Posterior cingulate gyrus (tissue), 11 donors: ENCODE measurements at places on chromosomes 3 and 15.

DNA sequence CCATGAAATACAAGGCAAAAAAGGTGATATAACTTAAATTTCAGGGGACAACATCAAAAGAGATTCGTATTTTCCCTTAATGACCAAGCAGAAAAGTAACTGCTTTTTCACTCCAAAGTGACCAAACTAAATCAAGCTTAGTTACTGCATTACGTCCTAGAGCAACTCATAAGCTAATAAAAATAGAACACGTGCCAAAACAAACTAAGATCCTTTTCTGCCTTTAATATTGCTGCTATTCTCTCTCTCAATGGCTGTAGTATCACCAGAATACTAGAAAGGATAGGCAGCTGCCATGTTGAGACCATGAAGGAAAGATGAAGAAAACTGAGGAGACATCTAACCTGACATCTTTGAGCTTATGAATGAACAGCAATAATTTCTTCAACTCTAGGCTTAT lies 43.3 kb downstream of the UBXN7 start:
- DNase-seq, result no peak

- DNase-seq, result no peak
Observed at GRCh38 chr3:33187368-33187634, 31.3 kb downstream of the SUSD5 start.

DNA sequence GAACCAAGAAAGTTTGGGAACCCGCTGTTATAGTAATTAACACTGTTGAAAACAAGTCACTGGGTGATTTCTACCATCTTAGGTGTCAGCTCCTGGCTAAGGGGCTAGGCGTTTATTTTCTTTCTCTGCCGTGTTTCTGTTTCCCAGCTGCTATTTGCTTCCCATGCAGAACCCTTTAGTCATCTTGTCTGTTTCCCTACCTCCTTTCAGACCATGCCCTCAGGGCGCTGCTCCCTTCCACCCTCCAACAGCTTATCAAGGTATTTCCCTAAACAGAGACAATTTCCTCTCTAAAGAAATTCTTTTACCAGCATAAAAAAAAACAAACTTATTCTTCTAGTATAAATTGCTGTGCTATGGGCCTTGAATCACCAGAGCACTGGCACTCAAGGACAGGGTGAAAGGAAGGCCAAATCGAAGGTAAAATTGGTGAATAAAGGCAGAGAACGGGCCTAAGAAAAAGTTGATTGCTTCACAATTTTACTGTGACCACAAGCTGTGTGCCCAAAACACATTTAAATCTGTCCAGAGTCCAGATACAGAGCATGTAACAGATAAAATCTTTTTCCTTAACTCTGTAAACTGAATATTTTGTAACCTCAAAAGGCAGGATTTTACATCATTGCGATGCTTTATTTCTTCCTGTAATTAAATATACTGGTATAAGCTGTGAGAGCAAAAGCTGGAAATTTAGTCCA lies 319.2 kb downstream of the ZNF621 start:
- DNase-seq, result no peak

GRCh38 chr3:132874701-132875100 lies 152.5 kb upstream of the NPHP3 start:
- DNase-seq, result no peak

- DNase-seq, result no peak
Observed at GRCh38 chr3:161412123-161412522, 40.8 kb upstream of the SPTSSB start.

- no peak for DNase-seq
Observed at GRCh38 chr3:178275311-178275710, 260.9 kb upstream of the KCNMB2 start.

DNA sequence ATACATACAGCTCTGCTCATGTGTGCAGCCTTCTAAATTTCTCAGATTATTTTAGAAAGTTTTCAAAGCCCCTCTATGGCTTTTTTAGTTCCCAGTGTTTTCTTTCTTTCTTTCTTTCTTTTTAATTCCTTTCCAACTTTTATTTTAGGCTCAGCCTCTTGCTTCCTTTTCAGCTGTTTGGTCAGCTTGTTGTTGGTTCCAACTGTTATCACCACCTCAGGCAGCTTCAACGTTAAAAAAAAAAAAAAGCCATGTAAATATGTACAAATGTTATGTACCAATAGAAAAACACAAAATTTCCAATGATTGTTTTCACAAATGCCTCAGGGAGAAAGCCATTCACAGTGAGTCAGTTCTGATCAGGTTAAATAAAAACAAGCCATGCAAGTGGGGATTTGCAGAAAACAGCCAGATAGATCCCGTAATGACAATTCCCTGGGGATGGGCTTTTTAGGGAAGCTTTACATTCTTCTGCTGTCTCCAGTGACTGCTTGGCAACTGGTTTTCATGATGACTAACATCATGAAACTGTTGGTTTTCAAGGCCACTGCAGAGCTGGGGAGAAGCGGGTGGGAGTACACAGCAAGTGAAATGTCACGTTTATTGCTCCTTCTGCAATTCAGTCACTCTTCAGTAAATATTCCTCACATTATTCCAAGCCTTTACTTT lies 908.4 kb downstream of the EPHA3 start:
- no peak for DNase-seq

DNA sequence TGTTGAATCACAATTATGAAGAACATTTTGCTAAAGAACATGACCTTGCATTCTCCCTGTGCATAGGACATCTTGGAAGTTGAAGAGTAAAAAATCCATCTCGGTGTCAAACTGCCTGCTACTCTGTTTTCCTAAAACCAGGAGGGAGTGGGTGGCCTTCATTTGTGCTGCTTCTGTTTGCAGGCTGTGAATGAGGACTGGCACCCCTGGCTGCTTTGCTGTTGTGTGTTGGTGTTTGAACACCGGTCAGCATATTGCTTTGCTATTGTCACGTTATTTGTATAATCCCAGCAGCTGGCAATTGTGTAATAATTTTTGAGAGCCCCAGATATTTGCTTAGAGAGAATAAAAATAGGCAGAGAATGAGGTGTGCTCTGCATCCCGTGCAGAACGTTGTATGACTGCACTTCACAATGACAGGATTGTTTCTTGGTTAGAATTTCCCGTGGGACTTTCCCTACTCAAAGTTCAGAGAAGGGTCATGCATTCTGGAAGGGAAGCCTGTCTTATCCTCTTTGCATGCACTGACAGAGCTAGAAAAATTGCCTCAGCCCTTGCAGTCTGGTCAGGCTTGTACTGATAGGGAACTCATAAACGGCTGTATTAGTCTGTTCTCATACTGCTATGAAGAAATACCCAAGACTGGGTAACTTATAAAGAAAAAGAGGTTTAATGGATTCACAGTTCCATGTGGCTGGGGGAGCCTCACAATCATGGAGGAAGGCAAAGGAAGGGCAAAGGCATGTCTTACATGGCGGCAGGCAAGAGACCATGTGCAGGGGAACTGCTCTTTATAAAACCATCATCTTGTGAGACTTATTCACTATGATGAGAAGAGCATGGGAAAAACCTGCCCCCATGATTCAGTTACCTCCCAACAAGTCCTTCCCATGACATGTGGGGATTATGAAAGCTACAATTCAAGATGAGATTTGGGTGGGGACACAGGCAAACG lies 16.3 kb downstream of the SV2B start:
- no peak for DNase-seq

GRCh38 chr3:123683505-123684154 lies 98.8 kb upstream of the HACD2 start:
- no peak for DNase-seq

GRCh38 chr3:58588030-58588614 lies 10.9 kb upstream of the FAM107A start:
- no peak for DNase-seq

- DNase-seq, result no peak
Observed at GRCh38 chr3:43906849-43907507, 216.2 kb downstream of the ABHD5 start.

- DNase-seq, result no peak
Observed at GRCh38 chr3:66023738-66024385, 14.9 kb downstream of the MAGI1 start.

GRCh38 chr3:1200371-1200770 lies 107.5 kb downstream of the CNTN6 start:
- no peak for DNase-seq

DNA sequence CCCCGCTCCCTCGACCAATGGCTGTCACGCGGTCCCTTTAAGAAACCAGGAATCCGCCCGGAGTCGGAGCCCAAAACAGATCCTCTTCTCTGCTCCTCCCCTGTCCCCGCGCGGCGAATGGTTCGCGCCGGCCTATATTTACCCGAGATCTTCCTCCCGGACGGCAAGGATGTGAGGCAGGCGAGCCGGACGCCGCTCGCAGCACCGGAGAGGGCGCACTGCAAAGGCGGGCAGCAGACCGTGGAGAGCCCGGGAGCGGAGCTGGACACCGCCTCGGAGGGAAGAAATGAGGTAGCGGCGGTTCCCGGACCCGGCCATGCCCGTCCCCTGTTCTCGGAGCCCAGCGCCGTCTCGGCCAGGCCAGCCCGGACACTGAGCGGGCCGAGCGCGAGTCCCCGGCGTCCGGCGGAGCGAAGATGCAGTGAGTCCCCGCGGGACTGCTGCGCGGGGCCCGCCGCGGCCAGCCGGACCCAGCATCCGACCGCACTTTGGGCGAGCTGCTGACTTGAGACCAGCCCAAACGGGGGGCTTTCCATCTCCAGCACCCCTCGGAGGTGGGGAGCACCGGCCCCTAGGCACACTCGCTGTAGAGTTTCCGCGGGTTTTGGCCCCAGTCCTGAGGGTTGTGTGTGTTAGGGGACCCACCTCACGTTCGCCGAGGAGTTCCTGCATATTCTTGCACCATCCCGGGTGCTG lies at the start of gene FAM43A:
FAM43A (plus strand) TSS at position 166 of the 696 bp plus-strand sequence. CDS start 944 bp downstream, outside the sequence.
- peak; percentile 87 for DNase-seq

DNA sequence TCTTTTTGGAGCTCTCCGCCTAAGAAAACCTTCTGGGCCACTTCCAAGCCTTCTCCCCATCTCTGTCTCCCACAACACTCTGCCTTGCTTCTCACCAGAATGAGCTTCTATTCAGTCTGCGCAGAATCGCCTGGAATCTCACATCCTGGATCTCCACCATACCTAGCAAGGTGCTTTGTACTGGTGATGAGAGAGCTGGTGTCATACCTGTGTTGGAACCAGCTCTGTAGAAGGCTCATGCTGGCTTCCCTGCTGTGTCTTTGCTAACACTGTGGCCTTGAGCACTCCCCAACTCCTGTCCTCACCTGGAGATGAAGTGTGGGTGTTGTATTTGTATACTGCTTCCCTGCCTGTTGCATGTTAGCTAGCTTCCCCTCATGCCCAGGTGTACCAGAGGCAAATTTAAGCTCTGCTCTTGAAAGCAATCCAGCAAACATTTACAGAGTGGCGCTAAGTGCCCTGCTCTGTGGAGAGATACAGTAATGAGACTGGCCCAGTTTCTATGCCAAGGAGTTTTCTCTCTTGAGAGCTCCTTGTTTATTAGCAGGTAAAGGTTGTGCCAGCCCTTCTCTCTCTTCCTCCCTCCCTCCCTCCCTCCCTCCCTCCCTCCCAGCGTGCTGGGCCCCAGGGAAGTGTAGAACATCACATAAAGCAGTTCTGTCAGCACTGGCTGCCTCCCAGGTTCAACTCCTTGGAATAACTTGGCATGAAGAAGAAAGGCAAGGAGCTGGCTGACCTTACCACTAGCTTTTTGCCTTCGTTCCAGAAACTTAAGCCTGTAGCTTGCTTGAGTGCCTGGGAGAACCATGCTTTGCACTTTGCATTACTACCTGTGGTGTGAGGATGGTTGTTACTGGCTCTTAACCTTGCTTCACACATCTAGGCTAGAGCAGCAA lies 54.9 kb downstream of the TRIM71 start:
- DNase-seq, result no peak

DNA sequence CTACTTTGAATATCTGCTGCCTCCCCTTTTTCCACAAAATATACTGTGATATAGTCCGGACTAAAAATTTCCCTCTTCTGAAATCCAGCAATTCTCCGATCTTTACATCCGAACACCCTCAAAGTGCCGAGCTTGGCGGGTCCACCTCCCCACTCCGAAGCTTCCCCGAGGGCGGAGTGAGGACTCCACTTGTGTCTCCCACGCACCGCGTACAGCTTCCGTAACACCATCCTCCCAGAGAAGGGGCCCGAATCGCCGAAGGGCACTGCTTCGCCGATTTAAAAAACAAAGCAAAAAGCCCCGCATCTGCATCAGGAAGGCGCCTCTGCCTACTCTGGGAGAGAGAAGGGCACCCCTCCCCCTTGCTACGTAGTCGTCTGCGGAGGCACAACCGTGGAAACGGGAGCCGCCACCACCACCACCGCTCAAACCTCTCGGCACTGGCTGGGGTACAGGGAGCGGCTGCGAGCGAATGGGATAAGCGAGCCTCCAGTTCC lies 551 bp downstream of the NCBP2 start:
- peak; percentile 46 for DNase-seq

DNA sequence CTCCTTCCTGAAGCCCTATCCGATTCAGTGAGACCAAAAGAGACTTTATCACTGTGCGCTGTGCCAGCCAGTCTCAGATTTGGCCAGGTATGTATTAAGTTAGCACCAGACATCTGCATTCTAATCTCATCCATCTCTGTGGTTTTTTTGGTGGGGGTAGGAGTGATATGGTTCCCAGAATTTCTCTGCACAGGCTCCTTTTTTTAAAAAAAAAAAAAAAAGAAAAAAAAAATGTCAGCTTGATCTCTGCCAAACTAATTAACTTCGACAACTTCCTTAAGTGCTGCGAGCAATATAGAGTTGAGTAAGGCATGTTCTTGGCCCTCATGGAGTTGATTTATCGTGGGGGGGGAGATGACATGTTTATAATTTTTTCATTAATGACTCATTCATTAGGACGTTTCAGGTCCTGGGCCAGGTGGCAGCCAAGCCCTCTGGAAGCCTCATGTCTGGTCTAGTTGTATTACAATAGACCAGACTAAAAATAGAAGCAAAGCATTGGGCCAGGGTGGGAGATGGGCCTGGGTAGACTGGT lies 12.9 kb downstream of the SLCO3A1 start:
- DNase-seq, result no peak

- no peak for DNase-seq
Observed at GRCh38 chr3:194086388-194087075, 49.4 kb upstream of the HES1 start.
